ENCODE measurements at places on chromosomes 3 and 15.

- DNase-seq, result no peak
Observed at GRCh38 chr3:94011233-94011711, 17.1 kb downstream of the STX19 start.

DNA sequence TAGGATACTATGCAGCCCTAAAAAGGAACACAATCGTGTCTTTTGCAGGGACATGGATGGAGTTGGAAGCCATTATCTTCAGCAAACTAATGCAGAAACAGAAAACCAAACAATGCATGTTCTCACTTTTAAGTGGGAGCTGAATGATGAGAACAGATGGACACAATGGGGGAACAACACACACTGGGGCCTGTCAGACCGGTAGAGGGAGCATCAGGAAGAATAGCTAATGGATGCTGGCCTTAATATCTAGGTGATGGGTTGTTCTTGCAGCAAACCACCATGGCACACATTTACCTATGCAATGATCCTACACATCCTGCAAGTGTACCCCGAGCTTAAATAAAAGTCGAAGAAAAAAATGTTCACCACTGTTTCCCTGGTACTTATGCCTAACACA, 17.5 kb downstream of the SENP7 start:
- DNase-seq, result no peak

DNA sequence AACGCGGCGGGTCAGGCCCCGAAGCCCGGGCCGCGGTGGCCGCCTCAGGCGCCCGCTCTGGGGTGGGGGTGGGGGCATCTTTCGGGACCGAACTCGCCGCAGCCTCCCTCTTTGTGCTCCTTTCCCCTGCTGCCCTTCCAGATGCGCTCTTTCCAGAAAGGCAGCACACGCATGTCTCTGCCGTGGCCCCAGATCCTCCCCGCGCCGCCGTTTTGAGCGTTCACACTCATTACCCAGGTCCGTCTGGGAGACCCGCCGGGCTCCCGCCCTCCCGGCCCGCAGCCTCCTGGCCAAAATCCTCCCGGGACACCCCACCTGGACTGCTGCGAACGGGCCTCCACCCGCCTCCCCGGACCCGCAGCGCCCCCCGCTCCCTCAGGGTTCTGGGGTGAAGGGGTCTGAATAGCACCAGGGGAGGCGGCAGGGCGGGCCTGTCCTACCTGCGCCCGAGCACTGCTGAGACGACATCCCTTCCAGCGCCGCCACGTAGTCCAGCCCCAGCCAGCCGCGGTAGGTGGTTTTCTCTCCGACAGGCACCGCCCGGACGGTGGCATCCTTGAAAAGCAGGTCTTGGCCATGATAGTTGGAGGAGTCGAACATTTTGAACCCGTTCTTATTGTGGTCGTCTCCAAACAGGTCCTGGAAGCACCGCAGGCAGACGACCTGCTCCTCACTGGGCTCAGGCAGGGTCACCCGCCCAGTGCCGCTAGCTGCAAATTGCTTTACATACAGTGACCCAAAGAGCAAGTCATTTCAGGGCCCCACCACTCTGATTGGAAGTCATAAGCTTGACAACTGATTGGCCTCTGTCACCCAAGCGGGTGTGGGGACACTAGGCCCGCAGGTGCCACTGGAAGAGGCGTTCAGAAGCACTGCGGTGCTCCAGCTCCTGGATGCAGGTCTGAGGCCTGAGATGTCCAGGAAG, 25.9 kb downstream of the MELTF start:
- peak; percentile 29 for DNase-seq

DNA sequence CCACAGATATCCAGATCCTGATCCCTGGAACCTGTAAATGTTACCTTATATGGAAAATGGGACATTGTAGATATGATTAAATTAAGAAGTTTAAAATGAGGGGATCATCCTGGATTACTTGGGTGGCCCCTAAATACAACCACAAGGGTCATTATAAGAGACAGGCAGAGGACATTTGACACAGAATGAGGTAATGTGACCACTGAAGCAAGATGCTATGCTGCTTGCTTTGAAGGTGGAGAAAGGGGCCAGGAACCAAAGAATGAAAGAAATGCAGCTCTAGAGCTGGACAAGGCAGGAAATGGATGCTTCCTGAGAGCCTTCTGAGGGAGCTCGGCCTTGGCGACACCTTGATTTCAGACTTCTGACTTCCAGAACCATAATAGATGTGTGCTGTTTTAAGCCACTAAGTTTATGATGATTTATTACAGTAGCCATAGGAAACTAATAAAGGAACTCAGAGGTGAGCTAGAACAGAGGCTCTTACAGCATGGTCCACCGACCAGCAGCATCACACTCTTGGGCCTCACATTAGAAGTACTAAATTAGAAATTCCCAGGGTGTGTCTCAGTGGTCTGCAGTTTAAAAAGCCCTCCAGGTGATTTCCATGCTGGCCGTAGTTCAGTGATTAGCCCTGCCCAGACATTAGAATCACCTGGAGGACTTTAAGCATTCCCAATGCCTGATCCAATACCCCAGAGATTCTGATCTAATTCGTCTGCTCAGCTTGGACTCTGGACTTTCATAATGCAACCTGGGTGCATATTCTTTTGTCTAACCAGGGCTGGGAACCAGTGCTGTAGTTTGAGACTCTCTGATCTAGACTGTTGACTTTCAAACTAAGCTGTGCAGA, 7.5 kb downstream of the COLQ start:
- no peak for DNase-seq
